Chondrocyte (in vitro differentiated cells): ENCODE measurements at places on chromosomes 13 and 19. TPM values are rescaled to one million over a fixed set of nuclear protein-coding genes. Genes with fewer than 3 reads are reported as not detected.

DNA sequence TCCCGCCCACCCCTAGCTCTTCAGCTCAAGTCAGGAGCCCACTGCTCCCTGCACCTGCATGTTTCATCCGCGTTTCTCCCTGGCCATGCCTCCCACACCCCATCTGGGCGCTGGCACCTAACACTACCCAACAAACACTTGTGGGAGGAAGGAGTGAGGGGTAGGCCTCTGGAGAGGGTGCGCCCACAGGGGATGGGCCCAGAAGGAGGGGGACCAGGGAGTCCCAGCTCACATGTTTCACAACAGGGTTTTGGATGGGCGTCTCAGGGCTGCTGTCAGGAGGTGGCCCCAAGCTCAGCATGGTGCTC is 12.1 kb upstream of the TMEM86B start:
- H3K4me1 ChIP-seq, result no peaks in the 10 kb centered on the region
- DNase-seq, result no peak
- no peak overlapping the region for H3K4me3 ChIP-seq
- peaks cover 35% of the 10 kb centered on the region for H3K36me3 ChIP-seq
- H3K27me3 ChIP-seq, result no peaks in the 10 kb centered on the region
- H3K27ac ChIP-seq, result no peak overlapping the region

DNA sequence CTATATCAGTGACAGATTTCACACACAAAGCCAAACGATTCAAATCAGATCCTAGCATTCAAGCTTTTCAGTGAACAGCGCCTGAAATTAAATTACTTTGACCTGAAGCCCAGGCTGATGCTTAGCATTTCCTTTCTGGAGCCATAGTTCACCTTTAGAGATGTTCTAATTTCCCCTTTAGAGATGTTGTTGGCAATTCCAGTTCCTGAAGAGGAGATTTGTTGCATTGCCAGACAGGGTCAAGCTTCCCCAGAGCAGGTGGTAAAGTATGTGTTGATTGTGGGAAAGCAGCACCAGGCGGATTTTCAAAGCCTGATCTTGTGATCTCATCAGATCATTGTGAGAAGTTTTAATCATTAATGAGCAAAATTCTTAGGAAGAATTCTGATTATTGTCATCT is 609.8 kb upstream of the KLF12 start:
- no peak overlapping the region for H3K4me3 ChIP-seq
- H3K27me3 ChIP-seq, result no peaks in the 10 kb centered on the region
- peaks cover 19% of the 10 kb centered on the region for H3K4me1 ChIP-seq

KLF1 gene
- total RNA-seq, result not detected in 3 replicates

FXYD3 gene
- total RNA-seq, result not detected in 3 replicates

GRCh38 chr19:5246554-5247155 is 94.0 kb downstream of the PTPRS start:
- H3K4me3 ChIP-seq, result no peak overlapping the region
- peaks cover 14% of the 10 kb centered on the region for H3K36me3 ChIP-seq
- H3K27ac ChIP-seq, result no peak overlapping the region

CEBPA gene
- total RNA-seq, result 0.56 to 2.2 TPM (median 1.7 TPM) in 3 replicates

OR7D2 gene
- total RNA-seq, result 0.33 to 0.70 TPM (median 0.60 TPM) in 3 replicates

GRCh38 chr13:94170145-94170571 is 309.3 kb downstream of the DCT start:
- no peak overlapping the region for H3K4me3 ChIP-seq
- H3K27ac ChIP-seq, result peak overlapping the region; percentile 60
- no peak for DNase-seq
- H3K36me3 ChIP-seq, result peaks cover 2% of the 10 kb centered on the region
- H3K4me1 ChIP-seq, result peaks cover 67% of the 10 kb centered on the region

ZNF382 gene
- total RNA-seq, result 10.7 to 17.3 TPM (median 12.5 TPM) in 3 replicates

ZNF729 gene
- not detected in 3 replicates for total RNA-seq

TRPM4 gene
- total RNA-seq, result 42.2 to 53.4 TPM (median 50.2 TPM) in 3 replicates

- H3K27me3 ChIP-seq, result no peaks in the 10 kb centered on the region
- DNase-seq, result no peak
- no peak overlapping the region for H3K4me3 ChIP-seq
- no peaks in the 10 kb centered on the region for H3K36me3 ChIP-seq
- no peaks in the 10 kb centered on the region for H3K4me1 ChIP-seq
These were observed 1666.7 kb downstream of the EFNB2 start for GRCh38 chr13:104868806-104869205.

- no peak overlapping the region for H3K4me3 ChIP-seq
- peaks cover 18% of the 10 kb centered on the region for H3K36me3 ChIP-seq
- DNase-seq, result no peak
- no peaks in the 10 kb centered on the region for H3K27me3 ChIP-seq
- no peak overlapping the region for H3K27ac ChIP-seq
These were observed 146.3 kb upstream of the WASF3 start for GRCh38 chr13:26411206-26411605.

DNA sequence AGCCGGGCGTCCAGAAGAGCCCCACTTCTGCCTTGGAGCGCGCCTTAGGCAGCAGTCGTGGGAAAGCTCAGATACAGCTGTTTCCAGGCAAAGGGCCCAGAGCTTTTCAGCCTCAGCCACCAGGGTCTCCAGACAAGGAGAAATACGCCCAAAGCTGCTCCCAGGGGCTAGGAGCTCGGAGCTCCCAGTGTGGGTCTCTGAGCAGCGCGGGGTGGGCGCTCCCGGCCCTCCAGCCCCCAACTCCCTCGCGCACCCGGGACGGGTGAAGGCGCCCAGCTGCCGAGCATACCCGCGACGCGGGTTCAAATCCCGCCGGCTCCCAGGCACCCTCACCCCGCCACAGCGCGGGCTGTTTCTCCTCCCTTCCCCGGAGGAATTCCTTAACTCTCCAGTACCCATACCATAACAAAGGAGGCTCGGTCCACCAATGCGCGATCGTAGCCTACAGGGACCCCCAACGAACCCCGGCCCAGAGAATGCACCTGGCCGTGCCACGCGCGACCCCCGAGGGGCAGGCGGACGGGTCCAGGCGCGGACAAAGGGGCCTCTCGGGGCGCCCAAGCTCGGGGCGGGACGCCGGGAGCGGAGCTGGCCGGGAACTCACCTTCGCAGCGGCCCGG is 507 bp downstream of the COL4A1 start:
- H3K4me1 ChIP-seq, result peaks cover 63% of the 10 kb centered on the region
- peak overlapping the region; percentile 94 for H3K4me3 ChIP-seq
- H3K27ac ChIP-seq, result peak overlapping the region; percentile 91
- no peaks in the 10 kb centered on the region for H3K27me3 ChIP-seq
- no peak for DNase-seq

ATP4B gene
- not detected in 3 replicates for total RNA-seq
